ENCODE measurements at places on chromosomes 12 and 14. TPM values are rescaled to one million over a fixed set of nuclear protein-coding genes. Genes with fewer than 3 reads are reported as not detected.

DNA sequence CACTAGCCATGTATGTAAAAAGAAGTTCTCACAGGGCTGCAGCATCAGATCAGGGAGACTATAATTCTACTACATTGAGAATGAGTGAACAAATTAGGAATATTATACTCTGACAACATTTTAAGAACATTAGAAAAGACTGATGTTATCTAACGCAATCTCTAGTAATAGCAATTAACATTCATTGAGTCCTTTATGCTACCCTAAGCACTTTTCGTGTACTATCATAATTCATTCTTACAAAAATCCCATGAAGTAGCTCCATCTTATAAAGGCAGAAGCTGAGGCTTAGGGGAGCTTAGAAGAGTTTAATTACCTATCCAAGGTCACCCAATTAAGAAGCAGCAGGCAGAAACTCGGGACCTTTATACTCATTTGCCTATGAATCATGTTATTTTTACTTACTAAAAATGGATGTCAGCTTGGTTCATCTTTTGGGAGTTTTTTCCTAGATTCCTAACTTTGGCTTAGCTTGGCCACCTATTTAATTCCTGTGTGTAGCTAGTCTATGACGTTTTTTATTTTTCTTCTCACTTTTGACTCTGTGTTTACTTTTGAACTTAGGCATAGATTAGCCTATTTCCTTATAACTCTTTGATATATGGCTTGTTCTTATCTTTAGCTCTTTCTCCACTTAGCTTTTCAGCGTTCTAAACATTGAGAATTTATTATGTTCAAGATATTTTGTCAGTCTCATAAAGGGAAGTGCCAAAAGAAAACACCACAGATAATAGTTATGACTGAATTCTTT is 333.5 kb upstream of the DCN start:
- H3K4me1 ChIP-seq = no peaks in the 10 kb centered on the region
- H3K27me3 ChIP-seq = no peaks in the 10 kb centered on the region
- no peak for DNase-seq
- H3K36me3 ChIP-seq = no peaks in the 10 kb centered on the region
- no peak overlapping the region for H3K27ac ChIP-seq

GRCh38 chr12:38056701-38057689 is 259.6 kb upstream of the ALG10B start:
- no peak overlapping the region for H3K4me3 ChIP-seq
- H3K36me3 ChIP-seq = no peaks in the 10 kb centered on the region
- no peaks in the 10 kb centered on the region for H3K27me3 ChIP-seq
- DNase-seq = no peak

FAM216A gene
- 30.0 TPM for total RNA-seq

DNA sequence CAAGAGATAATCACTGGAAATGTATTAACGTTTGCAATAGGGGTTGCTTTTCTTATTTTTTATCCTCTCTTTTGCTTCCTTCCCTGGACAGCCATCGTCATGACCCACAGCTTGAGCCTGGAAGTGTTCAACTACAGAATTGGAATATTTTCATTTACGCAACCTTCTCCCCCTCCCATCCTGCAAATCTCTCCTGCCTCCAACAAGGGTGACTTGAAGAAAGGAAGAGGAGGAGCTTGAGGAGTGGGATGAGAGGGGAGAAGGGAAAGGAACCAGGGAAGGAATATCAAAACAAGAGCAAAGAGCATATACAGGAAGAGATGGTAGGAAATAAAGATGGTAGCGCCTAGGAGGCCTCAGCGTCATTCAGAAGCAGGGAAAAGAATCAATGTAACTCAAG is 1.6 kb upstream of the MANSC4 start:
- H3K4me3 ChIP-seq = no peak overlapping the region
- no peaks in the 10 kb centered on the region for H3K27me3 ChIP-seq
- H3K36me3 ChIP-seq = peaks cover 10% of the 10 kb centered on the region
- peaks cover 11% of the 10 kb centered on the region for H3K4me1 ChIP-seq
- DNase-seq = no peak

GRCh38 chr12:57101892-57102695 is 9.1 kb downstream of the STAT6 start:
- peaks cover 56% of the 10 kb centered on the region for H3K36me3 ChIP-seq
- DNase-seq = peak; percentile 64
- peak overlapping the region; percentile 76 for H3K27ac ChIP-seq
- H3K4me3 ChIP-seq = no peak overlapping the region

CFAP251 gene
- 17.2 TPM for total RNA-seq

- no peaks in the 10 kb centered on the region for H3K36me3 ChIP-seq
- peaks cover 10% of the 10 kb centered on the region for H3K4me1 ChIP-seq
- H3K27ac ChIP-seq = no peak overlapping the region
- no peak for DNase-seq
- no peak overlapping the region for H3K4me3 ChIP-seq
Measured at GRCh38 chr12:105257321-105257728, 21.4 kb upstream of the APPL2 start.

DNA sequence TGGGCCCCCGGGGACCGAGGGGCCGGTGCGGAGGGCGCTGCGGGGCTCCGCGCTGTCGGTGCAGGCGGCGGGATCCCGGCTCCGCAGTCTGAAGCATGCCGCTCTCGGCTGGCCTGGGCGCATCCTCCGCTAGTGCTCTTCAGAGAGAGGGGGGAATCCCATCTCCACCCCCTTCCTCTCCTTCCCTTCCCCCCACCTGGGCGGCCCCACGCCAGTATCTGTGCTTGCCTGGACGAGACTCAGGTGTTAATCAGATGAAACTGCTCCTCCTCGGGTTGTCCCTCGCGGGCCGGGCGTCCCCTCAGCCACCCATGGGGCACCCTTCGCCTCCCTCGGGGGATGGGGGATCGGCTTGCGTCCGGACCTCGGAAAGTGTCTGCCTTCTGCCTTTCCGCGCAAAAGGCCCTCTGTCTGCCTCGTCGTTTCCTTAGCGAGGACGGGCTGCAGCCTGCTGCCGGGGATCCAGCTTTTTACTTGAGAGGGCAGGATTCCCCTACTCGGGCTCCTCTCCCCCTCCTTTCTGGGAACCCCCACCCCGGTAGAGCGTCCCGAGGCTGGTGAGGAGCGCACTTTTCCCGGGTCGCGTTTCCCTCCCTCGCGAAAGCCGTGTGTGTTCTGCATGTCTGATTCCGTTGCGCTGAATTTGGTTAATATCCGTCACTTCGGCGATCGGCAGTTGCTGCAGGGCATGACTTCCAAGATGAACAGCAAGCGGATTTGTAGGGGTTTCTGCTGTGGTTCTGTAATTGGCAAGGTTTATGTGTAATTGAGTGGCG is 1.1 kb downstream of the GPHN start:
- peak overlapping the region; percentile 89 for H3K27ac ChIP-seq
- H3K27me3 ChIP-seq = no peaks in the 10 kb centered on the region
- H3K4me1 ChIP-seq = no peaks in the 10 kb centered on the region
- peak overlapping the region; percentile 54 for H3K4me3 ChIP-seq

DNA sequence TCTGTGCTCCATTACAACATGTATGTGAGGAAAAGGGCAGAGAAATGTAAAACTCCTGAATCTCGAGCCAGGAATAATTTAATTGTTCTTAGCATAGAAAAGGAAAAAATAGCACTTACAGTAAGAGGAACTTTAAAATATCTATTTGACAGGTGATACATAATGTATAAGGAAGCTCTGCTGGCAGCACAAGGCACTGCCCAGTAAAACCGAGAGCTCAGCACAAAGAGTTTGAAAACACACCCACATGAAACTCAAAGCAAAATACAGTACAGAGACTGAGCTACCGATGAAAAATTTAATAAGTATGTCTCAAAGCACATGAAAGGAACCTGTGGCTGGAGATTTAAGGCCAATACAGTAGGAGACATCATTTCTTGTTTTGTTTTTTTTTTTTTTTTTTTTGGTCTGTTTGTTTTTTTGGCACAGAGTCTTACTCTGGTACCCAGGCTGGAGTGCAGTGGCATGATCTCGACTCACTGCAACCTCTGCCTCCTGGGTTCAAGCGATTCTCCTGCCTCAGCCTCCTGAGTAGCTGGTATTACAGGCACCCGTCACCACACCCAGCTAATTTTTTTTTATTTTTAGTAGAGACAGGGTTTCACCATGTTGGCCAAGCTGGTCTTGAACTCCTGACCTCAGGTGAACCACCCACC is 19.2 kb downstream of the CLIP1 start:
- H3K4me3 ChIP-seq = no peak overlapping the region
- H3K4me1 ChIP-seq = peaks cover 19% of the 10 kb centered on the region
- no peak for DNase-seq
- H3K27me3 ChIP-seq = no peaks in the 10 kb centered on the region
- 0 out of 3 replicates have a peak, but pooled peaks cover 3% of the 10 kb centered on the region for H3K36me3 ChIP-seq

GPR84 gene
- total RNA-seq = not detected

ARG2 gene
- 12.5 TPM for total RNA-seq
